Kidney epithelial cell (primary cell): ENCODE measurements at places on chromosomes 5 and 9. TPM values are rescaled to one million over a fixed set of nuclear protein-coding genes. Genes with fewer than 3 reads are reported as not detected.

- no peak for DNase-seq
Observed at GRCh38 chr9:7226007-7226640, 468.4 kb downstream of the KDM4C start.

GRCh38 chr5:110397281-110397680 lies 329.2 kb downstream of the TMEM232 start:
- no peak for DNase-seq

The C9 gene
- not detected in 2 replicates for total RNA-seq

DNA sequence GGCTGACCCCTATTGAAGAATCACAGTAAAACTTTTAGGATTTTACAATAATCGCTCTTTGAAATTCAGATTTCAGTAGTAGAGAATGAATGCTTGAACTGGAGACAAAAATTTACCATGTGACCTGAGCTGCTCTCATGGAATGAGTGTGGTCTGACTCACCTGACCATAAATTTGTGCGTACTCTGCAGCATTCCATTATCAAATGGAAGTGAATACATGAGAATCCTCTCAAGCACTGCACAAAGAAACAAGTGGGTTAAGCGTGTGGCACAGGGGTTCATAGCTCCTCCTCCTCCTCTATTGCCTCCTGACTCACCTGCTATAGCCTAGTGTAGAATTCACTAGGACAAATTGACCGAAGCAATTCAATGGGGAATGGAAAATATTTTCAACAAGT lies 269.8 kb upstream of the CDH9 start:
- peak; percentile 57 for DNase-seq

GRCh38 chr5:127031863-127032232 lies 1.5 kb upstream of the MARCHF3 start:
- DNase-seq, result no peak

DNA sequence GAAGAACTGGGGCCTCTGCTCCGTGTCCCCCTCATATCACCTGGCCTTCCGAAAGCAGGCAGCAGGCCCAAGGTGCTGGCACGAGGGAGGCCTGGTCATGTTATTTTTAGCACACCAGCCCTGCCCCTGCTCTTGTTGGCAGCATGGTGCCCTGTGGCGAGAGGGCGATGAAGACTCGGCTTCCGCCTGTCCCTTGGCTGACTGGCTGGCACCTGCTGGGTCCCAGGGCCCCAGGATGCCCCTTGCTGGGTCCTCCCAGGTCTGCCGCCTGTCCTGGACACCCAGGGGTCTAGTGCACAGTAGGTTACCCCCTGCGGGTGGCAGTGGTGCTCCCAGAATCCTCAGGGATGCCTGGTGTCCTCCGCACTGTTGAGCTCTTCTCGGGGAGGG lies 77.0 kb downstream of the RXRA start:
- DNase-seq, result no peak

The PCDHB7 gene
- 0.96 and 1.5 TPM in 2 replicates for total RNA-seq

The PTPN3 gene
- total RNA-seq, result 29.6 and 33.6 TPM in 2 replicates

The TMOD1 gene
- 0.08 and 0.14 TPM in 2 replicates for total RNA-seq

GRCh38 chr5:57736716-57737115 lies 254.1 kb upstream of the ACTBL2 start:
- no peak for DNase-seq

DNA sequence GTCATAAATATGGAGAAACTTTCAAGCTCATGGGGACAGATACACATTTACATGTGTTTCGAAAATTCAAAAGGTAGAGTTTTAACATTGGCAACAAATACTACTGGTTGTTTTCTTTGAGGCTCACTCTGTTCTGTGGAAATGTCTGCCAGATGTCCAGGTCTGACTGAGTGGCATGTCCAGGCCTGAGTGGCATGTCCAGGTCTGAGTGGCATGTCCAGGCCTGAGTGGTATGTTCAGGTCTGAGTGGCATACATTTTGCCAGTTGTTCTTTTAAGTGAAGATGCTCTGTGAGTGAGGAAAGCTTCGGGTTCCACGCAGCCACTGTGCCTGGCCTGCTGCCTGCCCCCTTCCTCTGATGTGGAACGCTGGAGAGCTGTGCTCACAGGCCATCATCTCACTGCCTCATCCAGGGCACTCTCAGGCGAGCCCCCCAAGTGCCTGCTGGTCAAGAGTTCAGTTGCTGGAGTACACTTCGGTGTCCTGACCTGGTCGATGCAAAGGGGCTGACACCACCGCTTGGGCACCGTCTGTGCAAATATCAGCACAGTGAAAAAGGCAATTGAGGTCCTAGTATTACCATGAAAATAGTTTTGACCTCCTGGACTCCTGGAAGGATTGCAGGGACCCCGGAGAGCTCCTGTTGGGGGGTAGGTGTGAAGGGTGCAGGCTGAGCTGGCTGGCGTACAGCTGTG lies 89.9 kb downstream of the EHMT1 start:
- no peak for DNase-seq
